ENCODE measurements at places on chromosomes 2 and 18.

DNA sequence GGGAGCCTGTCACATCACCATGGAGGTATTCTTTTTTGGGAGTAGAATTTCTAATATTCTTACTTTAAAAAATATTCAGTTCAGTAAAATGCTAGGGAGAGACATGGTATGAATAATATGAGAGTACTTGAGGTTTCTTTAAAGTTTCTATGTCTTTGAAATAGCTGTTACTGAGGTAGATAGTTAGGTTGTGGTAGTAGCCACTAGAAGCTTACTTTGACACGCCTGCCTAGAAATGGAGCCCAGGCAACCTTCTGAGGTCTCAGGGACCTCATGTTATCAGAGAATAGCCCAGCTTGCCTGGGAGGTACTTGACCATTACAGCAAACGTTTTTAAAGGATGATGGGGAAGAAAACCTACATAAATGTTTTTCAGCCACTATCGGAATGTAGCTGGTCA is 131.2 kb downstream of the AGPS start:
- no peak for DNase-seq

DNA sequence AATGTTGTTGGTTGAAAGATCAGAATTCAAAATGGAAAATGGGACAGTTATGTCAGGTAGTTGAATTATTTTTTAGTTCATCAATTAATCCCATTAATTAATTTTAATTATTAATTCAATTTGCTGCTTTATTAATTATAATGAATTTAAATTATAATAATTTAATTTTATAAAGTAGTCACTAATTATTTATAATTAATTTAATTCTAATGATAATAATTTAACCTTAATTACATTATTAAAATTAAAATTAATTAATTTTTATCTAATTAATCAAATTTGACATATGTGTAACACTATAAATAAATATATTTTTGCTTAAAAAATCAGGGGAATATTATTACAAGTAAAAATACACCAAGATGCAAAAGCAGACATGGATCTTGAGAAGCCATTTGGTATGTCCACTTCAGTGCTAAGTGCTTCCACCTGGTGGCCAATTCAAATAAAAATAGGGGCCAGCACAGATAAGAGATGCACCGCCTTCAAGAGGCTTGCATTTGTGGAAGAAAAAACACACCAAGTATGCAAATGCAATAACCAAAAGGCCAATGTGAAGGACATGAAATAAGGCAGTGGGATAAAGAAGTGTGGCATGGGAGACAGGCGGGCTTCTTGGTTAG is 73.2 kb downstream of the MBP start:
- no peak for DNase-seq

DNA sequence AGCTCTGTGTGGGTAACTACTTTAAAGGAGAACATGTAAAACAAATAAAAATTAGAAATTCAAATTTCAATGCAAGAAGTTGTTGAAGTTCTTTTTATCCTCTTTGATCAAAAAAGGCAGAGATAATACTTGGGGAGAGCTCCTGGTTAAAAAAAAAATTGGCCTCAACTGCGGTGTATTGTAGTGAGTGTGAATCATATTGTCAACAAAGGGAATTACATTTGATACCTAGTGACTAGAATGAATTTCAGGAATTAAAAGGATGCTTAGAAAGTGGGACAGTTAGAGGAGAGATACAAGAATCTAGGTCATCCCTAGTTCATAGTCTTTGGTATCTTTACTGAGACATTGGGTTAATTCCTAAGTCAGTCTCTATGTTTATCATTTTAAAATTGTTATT is 473.0 kb downstream of the CCDC85A start:
- no peak for DNase-seq

DNA sequence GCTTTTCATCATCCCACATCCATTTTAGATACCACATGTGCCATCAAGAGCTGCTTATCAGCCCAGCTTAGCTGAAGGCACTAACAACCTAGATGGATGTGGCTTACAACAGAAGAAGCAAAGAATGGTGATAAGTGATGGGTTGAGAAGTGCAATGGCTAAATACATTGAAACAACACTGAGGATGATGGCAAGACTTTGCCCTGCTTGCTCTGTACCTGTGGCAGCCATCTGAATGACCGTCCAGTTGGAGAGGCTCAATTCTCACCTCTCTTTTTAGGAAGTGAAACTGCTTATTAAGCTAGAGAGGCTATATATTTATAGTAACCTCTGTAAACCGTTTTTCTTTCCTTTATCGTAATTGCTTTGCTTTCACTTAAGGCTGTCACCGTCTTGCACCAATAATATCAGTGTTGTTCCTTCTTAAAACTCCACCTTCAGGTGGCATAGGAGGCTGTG is 5.7 kb downstream of the GPATCH11 start:
- DNase-seq, result no peak

DNA sequence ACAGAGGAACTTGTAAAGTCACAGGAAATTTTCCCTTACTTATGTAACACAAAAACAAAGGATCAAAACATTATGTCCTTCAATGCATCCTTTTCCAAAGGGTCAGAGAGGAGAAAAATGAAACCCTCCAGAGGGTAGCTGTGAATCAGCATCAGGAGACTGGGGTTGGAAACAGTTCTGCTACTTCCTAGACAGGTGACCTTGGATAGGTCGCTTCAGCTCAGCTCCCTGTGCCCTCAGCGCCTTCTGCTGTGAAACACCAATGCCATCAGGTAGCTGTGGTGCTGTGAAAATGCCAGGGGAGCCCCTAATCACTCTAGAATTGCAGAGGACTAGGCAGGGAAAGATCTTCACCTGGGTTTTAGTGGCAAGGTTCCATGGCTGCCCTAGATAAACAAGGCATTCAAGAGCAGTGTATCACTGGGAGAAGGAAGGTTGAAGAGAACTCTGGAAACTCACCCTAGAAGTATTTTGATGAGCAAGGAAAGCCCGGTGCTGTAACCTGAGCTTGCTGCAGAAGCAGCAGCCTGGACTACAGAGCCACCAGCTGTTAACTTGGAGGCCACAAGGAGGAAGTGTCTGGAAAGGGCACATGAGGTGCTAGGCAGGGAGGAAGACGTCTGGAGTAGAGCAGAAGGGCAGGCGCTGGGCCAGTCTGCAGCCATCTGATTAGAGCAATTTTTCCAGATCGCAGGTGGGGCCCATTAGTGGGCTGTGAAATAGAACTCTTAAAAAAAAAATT is 100.7 kb upstream of the MCFD2 start:
- DNase-seq, result no peak

GRCh38 chr2:164600763-164601162 is 20.5 kb downstream of the GRB14 start:
- DNase-seq, result no peak

DNA sequence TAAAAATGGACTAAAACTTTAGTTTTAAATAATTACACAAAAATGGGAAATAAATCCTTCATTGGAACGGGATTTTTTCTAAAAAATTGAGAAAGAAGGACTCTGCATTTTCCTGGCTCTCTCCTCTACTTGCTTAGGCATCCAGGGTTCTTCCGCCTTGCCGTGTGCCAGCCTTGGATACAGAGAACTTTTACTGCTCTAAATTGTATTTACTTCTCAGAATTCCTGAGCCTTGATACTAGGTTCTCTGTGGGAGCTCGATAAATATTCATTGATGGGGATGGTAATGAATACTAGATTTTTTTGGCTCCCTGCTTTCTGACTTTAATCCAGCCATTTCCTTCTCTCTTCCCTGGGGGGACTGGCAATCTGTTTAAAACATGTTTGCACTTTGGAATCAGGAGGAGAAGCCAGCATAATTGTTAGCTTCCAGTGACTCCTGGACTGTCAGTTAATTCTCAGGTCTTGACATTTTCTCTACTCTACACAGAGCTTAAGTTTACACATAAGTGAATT is 746.1 kb upstream of the LRRTM1 start:
- DNase-seq, result no peak

Measured in activated CD4-positive, alpha-beta T cell treated with anti-CD3 and anti-CD28 coated beads for 24 hours (primary cell).